Karpas-422 (cell line): ENCODE measurements at places on chromosomes 6 and 20. TPM values are rescaled to one million over a fixed set of nuclear protein-coding genes. Genes with fewer than 3 reads are reported as not detected.
A peak's percentile ranks its signal among the peaks of the same experiment; 100 is the strongest.

GRCh38 chr6:161922631-161923119 is 648.8 kb upstream of the AGPAT4 start:
- DNase-seq, result peak; percentile 65

DNA sequence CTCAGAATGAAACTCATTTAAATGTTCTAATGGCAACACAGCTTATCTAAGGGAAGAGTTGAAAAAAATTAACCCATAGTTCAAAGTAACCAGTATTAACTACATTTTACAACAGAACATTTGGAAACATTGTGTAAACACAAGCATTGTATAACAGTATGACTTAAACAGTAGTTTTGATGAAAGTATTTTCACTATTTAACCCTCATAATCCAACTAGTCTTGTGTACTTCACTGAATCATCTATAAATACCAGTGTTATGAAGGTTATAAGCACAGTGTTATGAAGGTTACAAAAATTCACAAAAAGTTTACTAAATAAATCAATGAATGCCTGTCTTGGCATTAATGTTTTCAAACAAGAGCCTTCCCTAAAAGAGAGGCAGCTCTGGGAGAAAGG is 66.5 kb downstream of the REV3L start:
- no peak for DNase-seq

Gene TFAP2D
- not detected in 2 replicates for total RNA-seq

DNA sequence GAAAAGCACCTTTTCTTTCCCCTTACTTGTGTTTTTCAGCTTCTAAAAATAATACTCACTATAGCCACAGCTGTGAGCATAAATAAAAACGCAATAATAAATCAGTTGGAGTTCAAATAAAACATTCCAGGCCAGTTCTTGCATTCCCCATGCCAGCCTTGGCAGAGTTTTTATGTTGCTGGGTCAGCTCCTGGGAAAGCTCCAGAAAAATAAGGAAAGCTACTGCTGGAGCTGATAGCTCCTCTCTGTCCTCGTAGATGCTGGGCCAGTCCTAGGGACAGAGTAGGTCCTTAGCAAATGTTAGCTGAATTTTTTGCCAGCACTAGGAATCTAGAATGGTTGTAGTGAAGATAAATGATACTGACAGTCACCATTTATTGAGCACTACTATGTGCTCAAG is 389.0 kb upstream of the SYNCRIP start:
- DNase-seq, result no peak

Gene HAO1
- total RNA-seq, result not detected in 2 replicates

DNA sequence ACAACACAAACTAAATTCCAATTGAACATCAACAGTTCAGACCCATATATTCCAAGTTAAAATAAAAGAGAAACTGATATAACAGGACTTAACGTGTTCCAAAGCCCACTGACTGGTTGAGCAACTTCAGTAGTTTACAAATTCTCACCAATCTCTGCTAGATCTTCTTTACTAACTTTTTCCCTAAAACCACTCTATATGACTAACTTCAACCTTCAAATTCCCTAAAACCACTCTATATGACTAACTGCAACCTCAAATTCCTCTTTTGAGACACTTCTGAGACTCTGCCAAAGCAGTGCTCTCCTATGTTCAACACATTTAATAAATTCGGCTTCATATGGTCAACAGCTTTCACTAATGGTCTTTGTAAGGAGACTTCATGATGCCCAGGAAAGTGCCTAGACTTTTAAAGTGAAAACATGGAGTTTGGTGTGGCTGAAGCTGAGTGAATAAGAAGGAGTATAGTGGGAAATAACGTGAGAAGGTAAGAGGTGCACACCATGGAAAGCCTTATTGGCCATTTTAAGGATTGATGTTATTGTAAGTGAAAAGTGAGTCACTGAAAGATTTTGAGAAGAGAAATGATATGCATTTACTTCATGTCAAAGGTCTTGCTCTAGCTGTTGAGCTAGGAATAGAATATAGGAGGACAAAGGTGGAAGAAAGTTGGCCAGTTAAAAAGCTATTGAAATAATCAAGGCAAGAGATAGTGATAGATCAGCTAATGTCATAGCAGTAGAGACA is 134.0 kb upstream of the HCRTR2 start:
- DNase-seq, result no peak
